ENCODE measurements at places on chromosomes 16 and 17.
A peak's percentile ranks its signal among the peaks of the same experiment; 100 is the strongest.

DNA sequence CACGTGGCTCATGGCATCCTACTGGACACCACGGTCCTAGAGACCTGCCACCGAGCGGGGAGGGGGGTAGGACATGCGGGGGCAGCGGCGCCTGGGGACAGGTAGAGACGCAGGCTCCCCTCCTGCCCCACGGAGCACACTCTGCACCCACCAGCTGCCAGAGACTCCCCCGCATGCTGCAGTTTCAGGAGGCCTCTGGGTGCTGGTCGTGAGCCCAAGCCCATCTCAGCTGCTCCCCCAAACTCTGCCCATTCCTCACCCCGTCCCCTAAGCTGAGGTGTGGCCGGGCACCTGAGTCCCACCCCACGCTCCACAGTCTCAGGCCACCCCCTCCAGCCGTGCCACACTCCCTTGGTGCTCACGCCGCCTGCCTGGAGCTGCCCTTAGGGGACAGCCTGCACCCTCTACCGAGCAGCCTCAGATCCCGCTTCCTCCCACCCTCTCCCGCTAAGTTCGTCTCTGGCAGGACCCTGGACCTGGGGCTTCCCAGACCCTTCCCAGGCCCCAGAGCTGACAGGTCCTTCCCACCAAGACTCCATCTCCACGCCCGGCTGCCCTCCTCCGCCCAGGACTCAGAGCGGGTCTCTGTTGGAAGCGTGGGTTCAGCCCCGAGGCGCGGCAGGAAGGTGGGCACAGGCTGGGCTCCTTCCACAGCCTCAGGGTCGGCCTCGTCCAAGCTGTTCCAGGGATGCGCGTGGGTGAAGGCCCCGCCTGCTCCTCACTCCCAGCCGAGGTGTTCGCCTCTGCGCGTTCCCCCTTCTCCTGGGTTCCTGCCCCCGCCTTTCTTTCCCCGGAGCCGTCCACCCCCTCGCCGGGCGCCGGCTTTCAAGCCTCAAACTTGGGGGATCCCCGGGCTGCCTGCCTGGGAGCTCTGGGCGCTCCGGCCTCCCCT is 1.3 kb downstream of the RAB40B start:
- H3K4me1 ChIP-seq, result peaks cover 4% of the 10 kb centered on the region
- DNase-seq, result no peak
- peaks cover 26% of the 10 kb centered on the region for H3K27me3 ChIP-seq
- peaks cover 5% of the 10 kb centered on the region for H3K36me3 ChIP-seq
- no peak overlapping the region for H3K27ac ChIP-seq

- H3K27ac ChIP-seq, result peak overlapping the region; percentile 78
- no peak for DNase-seq
- peaks cover 21% of the 10 kb centered on the region for H3K4me1 ChIP-seq
- H3K27me3 ChIP-seq, result peaks cover 5% of the 10 kb centered on the region
- peak overlapping the region; percentile 90 for H3K4me3 ChIP-seq
- peaks cover 4% of the 10 kb centered on the region for H3K36me3 ChIP-seq
Observed at GRCh38 chr16:30053376-30054015, 12.1 kb upstream of the ALDOA start.

DNA sequence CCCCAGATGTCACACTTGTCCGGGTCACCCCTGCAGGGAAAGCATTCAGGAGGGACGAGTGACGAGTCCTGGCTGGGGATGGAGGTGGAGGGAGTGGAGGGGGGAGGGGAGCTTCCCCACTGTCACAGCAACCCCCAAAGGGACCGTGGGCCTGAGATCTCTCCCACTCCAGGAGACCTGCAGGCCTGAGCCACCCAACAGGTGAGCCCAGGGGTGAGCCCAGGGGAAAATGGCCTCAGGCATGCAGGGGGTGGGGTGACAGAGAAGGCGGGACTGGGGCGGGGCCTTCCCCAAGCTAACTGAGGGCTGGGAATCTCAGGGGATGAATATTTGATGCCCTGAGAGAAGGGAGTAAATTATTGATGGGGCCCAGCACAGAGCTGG is 2.4 kb downstream of the USH1G start:
- H3K27ac ChIP-seq, result no peak overlapping the region
- H3K36me3 ChIP-seq, result no peaks in the 10 kb centered on the region
- DNase-seq, result no peak
- H3K4me1 ChIP-seq, result no peaks in the 10 kb centered on the region
- H3K4me3 ChIP-seq, result no peak overlapping the region

DNA sequence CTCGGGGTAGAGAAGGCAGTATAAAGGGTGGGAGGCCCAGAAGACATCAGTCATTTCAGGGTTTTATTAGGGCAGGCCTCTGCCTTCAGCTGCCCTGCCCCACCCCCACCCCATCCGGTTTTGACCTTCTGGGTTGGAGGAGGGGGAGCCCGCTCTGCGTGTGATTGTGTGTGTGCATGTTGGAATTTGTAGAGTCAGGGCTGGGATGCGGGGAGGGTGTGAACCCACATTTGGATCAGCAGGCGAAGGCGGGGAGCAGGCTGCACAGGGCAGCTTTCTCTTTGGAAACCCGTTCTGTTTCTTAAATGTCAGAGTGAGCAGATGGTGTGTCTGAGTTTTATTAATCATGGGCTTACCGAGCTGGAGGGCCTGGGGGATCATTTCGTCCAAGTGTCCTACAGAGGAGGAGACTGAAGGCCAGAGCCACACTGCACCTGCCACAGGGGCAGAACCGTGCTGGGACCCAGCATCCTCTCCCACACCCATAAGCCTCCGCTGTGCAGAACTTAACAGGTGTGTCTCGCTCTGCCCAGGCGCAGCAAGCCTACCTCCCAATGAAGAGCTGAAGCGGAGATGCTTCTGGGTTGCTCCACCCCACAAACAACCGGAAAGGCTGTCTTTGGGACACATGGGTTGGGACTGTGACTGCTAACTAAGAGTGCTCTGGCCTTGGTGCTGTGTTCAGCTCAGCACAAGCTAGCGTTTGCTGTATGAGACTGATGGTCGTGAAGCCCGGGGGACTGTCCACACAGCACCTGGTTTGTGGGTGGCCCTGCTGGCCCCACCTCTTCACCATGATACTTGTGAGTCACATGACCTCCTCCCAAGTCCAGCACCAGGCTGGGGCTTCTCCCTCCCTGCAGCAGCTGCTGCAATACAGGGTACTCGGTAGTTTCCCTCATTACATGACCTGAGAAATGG is 70.9 kb upstream of the GSE1 start:
- peaks cover 4% of the 10 kb centered on the region for H3K27me3 ChIP-seq
- no peak for DNase-seq
- H3K27ac ChIP-seq, result no peak overlapping the region
- peaks cover 12% of the 10 kb centered on the region for H3K4me1 ChIP-seq
- peak overlapping the region; percentile 6 for H3K4me3 ChIP-seq

- H3K27me3 ChIP-seq, result peaks cover 5% of the 10 kb centered on the region
- H3K4me3 ChIP-seq, result no peak overlapping the region
Observed at GRCh38 chr16:84914273-84914672, 94.5 kb downstream of the CRISPLD2 start.

All from endothelial cell (in vitro differentiated cells).